H7 (cell line): ENCODE measurements at places on chromosomes 5 and 9.
A peak's percentile ranks its signal among the peaks of the same experiment; 100 is the strongest.

DNA sequence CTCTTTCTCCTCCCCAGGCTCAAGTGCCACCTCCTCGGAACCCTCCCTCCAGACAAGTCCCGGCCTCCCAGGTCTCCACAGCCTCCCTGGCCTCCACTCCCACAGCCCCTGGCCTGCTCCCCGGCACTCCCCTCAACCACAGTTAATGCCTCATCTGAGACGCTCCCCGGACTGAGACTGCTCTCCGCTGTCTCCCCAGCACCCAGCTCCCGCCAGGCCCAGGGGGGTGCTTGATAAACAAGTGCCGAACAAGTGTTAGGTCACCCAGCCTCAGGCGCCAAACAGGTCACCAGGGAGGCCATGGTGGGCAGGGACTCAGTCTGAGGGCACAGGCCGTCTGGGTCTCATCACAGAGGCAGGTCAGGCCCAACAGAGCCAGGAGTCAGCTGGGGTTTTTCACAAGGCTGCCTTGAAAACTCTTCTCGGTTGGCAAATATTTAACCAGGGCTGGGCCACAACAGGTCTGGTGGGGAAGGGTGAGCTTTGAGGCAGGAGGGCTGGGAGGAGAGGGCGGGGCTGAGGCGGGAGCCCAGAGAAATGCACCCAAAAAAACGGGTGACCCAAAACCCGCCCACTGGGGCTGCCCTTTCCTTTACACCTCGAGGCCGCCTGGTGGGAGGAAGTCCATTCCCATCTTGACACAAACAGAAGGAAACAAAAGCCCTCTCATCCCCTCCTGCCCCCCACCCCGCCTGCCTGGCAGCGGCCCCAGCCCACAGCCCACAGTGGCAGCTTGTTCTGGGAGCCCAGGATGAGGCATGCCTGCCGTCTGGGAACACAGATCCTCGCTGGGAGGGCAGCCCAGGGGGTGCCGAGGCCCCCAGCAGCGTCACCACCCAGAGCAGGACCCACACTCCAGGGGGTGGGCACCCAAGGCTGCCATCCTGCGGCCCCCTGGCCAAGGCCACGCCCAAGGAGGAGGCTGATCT, 66.6 kb upstream of the STXBP1 start:
- DNase-seq = peak; percentile 87

DNA sequence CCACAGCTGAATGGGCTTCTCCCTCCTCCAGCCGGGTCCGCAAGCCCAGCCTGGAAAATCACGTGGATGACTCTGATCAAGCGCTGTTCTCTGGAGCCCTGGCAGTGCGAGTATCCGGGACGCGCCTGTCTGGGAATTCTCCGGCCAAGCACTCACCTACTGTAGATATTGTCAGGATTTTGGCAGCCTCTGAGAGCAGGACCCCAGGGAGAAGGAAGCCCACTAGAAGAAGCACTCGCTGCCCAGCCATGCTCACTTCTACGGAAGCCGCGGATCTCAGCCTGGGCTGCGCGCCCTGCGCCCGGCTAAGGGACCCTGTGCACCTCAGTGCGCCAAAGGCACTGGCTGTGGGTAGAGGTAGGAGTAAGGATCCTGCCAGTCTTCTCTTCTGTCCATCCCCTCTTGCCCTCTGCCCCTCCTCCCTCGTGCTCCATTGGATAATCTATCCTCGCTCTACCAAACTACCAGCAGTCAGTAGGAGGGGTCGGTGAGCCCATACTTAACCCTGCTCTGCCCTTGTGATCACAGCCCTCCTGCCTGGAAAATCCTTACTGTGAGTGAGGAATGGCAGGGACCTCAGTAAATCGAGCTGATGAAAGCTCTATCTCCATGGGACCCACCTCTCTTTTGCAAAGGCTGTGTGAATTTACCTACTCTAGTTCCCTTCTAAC, at the start of gene UGT3A2:
UGT3A2 (minus strand) TSS at position 343 of the 671 bp plus-strand sequence; CDS start at position 250, 93 bp downstream.
- peak; percentile 81 for DNase-seq

DNA sequence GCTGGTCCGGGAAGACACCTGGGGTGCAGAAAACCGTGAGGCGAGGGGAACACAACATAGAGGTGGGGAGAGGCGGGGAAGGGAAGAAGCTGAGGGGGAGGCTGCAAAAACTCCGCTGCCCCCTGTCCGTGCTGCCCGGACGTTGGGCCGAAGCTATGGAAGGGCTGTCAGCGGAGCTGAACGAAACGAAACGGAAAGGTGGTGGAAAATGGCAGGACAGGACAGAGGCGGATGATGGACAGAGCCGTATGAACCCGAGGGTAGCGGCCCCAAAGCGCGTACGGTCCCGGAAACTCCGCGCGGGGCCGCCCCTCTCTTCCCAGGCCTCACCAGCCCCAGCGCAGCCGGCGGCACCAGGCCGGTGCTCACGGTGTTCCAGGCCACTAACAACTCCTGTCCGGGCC, 272 bp downstream of the ANAPC2 start:
- DNase-seq = no peak

DNA sequence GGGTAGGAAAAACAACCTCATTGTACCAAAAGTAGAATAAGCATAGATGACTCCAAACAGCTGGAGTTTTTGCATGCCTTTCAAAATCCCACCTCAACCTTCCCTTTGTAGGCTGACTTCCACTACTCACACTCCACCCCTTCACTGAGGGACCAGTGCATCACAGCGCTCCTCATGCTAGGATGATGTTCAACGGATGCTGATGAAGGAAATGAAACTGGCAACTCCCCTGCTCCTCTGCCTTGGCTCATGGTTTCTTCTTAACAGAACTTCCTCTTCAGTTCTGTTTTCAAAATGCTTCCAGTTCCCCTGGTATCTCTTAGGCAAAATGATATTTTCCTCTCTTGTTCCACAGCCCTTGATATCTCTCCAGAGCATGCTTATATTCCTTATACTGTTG, 29.0 kb downstream of the LIFR start:
- DNase-seq = no peak

DNA sequence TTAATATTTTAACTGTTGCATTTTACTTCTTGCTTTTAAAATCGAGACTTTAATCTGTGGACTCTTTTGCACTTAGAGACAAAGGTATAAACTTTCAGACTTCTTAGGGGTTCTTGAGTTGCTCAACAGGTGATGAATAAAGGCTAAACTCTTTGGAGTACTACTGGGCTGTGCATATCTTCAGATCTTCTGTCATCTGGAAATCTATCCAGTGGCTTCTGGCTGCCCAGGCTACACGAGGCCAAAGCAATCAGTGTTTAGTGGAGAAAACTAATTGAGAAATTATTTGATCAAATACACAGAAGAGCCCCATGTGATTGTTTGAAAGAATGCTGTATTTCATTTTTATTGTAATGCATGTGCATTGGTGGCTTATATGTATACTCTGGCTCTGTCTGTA, 146.1 kb downstream of the PBX3 start:
- no peak for DNase-seq

DNA sequence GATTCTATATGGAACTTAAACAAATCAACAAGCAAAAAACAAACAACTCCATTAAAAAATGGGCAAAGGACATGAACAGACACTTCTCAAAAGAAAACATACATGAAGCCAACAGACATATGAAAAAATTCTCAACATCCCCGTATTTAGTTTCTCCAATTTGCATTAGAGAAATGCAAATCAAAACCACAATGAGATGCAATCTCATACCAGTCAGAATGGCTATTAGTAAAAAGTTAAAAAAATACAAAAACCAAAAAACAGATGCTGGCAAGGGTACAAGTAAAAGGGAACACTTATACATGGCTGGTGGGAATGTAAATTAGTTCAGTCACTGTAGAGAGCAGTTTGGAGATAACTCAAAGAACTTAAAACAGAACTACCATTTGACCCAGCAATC, 342.1 kb upstream of the NUDT12 start:
- no peak for DNase-seq

DNA sequence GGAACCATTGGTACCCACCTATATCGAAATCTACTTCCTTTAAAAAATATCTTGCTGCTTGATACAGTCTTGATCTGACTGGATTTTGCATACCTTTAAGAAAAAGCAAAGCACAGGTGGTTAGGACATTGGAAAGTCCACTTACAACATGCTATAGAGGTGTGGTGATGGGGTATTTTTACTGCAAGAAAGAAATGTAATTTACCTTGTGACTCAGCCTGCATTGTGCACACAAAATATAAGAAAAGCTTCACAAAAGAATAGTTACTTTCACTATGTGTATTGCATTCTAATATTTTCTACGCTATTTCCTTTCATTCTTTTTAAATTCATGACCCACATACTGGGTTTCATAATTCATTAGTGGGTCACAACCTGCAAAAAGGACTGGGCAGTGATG, 236.2 kb upstream of the RASEF start:
- DNase-seq = no peak

DNA sequence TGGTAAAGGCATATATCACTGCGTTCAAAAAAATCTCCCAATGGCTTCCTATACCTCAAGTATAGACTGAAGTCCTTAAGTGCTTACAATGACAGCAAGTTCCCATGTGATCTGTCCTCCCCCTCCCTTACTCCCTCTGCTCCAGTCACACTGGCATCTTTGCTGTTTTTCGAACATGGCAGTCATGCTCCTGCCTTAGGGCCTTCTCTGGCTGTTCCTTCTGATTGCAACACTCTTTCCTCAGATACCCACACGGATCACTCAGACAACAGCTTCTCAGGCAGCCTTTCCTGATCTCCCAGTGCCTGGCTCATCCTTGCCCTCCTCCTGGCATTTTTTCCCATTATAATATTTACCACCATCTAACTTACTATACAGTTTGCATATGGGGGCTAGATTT, 232.8 kb downstream of the ARHGEF28 start:
- DNase-seq = no peak

DNA sequence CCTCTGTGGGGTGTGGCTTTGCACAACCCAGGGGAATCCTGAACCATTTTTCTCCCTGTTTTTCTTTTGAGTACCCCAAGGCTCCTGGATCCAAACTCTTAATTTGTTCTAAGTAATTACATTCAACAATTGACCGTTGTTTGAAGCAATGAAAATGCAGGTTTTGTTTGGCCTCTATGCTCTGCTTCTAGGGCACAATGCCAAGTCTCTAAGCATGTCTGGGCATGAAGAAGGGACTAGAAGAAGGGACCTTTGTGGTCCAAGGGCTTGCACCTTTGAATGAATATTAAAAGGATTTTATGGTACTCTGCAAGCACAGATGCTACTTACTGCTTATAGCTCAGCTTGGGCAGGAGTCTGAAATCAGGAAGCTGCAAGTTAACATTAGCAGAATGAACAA, 6.6 kb upstream of the ENC1 start:
- no peak for DNase-seq
